SHP77 (cell line): ENCODE measurements at places on chromosomes 7 and 10.

DNA sequence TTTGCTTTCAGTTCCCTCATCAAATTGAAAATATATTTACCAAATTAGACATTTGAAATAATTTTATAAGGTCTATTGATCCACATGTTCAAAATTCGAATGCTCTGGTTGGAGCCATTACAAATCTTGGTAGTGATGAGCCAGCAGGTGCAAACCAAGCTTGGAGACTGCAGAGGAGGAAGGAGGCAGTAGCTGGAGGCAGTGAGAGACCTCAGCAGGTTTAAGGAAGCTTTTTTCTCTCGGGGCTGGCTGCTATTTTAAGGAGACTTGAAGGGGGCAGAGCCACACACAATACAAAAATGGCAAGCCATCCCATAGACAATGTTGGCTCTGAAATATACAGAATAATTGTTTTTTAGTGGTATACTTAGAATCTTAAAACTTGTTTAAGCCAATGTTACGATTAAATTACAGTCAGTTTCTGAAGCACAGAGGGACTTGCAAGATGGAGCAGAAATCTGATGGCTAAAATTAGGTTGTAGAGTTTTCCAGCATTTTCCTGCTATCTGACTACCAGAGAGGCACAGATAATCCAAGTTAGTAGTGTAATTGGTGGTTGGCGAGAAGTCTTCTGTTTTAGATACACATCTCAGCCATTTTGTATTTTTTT is 185.8 kb downstream of the SNX10 start:
- DNase-seq = no peak

DNA sequence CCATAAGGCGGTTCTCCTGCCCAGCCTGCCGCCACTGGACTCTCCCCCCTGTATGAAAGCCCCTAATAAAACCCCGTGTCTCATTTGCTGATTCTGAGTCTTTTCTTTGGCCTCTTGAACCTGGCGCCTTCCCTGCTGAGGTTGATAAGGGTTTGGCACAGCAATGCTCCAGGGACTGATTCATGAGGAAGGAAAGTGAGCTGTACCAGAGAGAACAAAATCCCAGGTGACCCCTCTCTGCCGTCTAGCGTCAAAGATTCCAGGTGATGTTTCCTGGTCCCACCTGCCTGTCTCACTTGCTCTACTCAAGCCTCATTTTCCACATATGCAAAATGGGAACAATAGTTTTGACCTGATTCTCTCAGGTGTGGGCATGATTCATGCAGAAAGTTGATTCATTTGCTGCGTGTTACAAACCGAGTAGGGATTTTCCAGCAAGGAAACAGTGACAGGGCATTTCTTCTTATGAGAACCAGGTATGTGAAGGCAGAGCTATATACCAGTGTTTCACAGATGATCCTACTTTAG is 730.6 kb upstream of the IGFBP3 start:
- DNase-seq = no peak

DNA sequence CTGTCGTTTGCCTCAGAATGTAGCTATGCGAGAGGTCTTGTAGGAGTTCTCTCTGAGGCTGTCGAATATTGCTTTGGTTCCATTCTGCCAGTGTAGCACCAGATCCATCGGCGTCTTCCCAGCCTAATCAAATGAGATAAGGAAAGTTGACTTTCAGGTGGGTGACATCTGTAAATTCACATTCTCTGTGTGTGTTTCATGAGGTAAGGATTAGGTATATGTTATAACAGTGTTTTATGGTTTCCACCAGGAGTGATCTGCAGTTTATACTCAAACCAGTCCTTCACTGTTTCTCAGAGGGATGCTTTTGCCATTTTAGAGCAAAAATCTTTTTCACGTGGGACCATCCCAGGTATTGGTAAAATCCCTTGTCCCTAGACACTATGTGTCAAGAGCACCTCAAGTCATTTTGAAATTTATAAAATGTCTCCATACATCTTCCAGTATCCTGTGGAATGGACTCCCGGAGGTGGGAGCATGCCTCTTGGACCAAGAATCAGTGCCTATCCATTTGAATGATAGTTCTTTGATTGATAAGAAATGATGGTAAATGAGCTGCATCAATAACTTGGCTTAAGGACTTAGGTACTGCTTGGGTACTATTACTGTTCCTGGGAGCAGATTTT is 7.9 kb downstream of the ANKRD1 start:
- no peak for DNase-seq

- no peak for DNase-seq
Observed at GRCh38 chr7:96211954-96212353, 109.9 kb downstream of the SLC25A13 start.

DNA sequence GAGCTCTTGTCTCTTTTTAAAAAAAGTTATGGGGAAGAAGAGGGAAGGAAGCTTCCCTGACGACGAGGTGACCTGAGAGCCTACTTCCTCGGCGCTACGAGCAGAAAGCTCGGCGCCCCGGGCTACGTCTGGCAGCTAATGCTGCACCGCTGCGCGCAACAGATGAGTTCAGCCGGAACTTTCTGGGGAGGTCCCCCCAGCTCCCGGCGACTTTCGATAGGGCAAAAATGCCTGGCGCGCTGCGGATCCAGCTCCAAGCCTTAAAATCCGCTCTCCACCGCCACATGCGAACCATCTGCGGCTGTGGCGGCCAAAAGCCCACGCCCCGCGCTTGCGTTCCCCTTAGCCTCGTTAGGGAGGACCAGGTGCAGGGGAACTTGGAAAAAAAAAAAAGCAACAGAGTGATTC is 621 bp downstream of the P4HA1 start:
- DNase-seq = no peak

DNA sequence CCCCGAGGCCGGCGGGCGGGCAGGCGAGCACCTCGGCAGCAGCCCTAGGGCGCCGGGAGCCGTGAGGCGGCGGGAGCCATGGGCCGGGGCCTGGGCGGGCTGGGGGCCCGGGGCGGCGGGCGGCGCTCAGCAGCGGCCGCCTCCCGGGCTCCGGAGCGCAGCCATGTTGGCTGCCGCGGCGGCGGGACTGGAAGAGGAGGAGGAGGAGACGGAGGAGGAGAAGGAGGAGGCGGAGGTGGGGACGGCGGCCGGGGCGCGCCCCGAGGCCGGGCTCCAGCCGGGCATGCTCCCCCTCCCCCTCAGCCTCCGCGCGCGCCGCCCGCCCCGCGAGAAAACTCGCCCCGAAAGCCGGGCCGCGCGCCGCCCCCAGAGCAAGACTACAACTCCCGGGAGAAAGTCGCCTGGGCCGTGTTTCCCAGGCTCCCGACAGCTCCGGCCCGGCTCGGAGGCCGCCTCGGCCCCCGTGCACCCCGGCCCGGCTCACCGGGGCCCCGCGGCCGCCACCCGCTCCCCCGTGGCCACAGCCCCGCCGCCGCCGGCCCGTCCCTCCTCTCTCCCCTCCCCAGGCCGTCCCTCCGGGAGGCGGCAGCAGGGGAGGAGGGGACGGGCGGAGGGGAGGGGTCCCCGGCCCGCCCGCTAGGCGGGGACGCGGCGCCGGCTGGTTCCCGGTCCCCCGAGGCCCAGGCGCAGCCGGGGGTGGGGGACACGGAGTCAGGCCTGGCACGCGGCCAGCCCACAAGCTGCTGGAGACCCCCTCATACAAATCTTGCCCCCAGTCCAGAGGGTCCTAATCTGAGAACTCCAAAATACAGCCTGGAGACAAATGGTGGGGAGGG is at the start of gene DLG5:
Gene DLG5 (minus strand): TSS at position 190 of the 836 bp plus-strand sequence. CDS start 235 bp downstream, outside the sequence.
- DNase-seq = no peak

- no peak for DNase-seq
Observed at GRCh38 chr7:101185258-101185839, 5.3 kb upstream of the NAT16 start.
